ENCODE measurements at places on chromosomes 1 and 21.

GRCh38 chr1:63189677-63190076, 132.7 kb upstream of the FOXD3 start:
- no peak for DNase-seq

DNA sequence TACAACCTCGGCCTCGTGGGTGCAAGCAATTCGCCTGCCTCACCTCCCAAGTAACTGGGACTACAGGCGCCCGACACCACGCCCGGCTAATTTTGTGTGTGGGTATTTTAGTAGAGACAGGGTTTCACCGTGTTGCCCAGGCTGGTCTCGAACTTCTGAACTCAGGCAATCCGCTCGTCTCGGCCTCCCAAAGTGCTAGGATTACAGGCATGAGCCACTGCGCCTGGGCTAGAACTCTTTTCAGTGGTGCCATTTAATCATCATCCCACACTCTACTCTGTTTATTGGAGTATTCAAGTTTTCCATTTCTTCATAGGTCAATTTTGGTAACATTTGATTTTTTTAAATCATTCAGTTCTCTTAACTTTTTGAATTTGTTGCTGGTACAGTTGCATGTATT, 101.3 kb downstream of the DHRS3 start:
- DNase-seq = no peak

DNA sequence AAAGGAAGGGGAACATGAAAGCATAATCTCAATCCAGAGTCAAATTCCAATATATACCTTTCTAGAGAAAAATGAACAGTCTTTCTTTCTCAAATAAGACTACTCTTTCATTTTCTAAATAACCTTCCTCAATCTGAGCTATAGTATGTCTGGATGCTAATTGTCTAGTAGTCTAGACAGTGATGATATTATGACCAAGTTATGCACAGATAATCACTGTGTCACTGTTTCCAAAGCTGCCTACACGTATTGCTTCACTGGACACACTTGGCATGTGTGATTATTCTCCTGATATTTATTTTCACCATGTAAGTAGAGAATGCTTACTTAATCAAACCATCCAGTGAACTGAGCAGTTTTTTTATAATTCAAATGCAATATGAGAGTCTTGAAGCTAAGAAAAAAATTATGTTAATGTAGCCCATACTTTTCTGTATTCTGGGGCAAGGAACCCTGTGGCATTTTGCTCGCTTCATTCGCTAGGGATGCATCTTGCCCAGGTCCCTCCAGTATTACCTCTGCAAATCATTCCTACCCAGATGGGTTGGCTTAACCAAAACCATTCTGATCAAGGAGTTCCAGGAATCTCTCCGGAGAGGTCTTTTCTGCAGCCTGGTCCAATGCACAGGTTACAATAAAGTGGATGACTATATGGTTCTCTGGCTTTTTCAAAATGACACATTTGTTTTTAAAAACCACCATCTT, 303.1 kb upstream of the RUNX1 start:
- DNase-seq = no peak

DNA sequence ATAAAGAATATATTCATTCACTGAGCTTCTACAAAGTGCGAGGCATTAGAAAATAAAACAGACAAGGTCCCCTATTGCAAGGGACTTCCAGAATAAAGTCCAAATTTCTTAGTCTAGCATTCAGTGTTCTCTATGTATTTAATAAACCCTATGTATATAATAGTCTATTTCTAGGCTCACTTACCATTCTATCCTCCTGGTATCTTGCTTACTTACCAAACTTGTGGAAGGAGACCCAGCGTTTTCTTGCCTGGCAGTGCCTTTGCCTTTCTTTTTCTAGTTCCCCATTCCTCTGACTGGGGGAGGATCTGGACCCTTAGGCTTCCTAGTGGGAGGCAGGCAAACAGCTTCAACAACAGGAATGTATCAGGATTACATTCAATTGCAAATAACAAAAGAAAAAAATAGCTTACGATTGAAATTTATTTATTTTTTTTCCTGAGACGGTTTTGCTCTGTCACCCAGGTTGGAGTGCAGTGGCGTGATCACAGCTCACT, 690 bp upstream of the RNF19B start:
- no peak for DNase-seq

DNA sequence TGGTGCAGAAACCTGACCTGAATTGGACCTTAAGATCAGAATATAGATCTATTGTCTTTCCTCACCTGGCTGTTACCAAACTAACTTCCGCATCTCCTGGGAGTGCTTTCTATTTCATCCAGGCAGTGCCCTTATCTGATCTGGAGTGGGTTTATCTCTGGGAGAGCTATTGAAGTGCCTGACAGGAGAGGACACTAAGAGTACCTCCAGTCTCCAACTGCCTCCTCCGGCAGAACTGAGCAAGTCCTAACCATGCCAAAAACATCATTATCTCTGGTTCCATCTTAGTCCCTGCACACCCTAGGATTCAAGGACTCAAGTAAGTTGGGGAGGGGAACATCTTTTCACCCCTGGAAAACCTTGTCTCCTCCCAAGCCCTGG, 12.4 kb upstream of the KCNJ15 start:
- DNase-seq = no peak

DNA sequence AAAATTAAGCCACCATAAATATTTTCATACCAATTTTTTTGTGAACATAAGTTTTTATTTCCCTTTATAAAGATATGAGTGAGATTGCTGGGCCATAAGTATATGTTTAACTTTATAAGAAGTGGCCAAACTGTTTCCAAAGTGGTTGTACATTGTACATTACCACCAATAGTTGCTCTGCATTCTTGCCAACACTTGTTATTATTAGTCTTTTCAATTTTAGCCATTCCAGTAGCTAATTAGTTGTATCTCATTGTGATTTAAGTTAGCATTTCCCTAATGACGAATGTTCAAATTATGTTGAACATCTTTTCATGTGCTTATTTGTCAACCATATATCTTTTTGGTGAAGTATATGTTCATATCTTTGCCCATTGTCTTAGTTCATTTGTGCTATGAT, 64.0 kb upstream of the DNAH14 start:
- no peak for DNase-seq

- DNase-seq = no peak
Observed at GRCh38 chr21:19198801-19199200, 795.2 kb upstream of the TMPRSS15 start.

DNA sequence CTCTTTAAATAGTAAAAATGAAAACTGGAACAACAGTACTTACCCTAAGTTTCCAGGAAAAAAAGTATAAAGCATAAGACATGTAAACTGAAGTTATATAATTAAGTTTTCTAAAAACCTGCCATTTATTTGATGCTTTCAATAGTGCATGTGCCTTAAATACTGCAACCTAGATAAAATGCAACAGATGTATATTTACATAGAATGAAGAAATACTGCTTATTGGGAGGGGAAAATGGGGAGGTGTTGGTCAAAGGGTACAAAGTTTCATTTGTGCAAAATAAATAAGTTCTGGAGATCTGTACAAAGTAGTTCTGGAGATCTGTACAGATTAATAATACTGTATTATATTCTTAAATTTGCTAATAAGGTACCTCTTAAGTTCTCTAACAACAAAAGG, 68.6 kb downstream of the PRPF38A start:
- DNase-seq = no peak

DNA sequence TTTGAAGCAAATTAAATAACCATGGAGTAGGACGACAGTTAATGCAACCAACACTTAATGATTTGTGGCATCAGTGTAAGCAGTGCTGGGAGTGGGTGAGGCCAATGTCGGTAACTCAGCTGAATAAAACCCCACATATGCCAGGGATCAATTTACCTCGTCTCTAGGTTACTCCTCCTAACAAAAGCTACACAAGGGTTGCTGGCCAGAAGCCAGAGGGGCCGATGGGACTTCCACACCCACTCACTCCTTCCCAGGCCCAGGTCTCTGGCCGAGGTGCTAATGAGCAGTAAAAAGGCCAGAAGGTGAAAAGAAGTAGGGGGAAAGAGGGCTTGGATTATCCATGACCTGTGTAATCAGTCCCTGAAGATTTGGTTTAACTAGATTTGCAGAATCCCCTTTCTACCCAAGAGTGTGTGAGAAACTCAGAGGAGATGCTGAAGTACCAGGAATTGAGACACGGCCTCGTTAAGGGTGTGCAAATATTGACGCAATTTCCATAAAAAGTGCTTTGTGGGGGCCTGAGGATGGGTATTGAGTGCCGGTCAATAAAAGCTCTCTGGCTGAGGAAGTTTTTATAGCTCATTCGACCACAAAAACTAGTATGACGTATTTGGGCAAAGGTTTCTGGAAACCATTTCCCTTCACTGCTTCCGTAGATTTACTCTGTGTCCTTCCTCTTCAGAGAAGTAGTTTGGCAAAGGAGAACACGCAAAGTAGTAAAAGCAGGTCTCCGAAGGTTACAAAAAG, 145.5 kb downstream of the TBX15 start:
- no peak for DNase-seq

- DNase-seq = no peak
Observed at GRCh38 chr1:150575518-150576366, 3.7 kb downstream of the MCL1 start.
